ENCODE measurements at places on chromosomes 6 and 20.

DNA sequence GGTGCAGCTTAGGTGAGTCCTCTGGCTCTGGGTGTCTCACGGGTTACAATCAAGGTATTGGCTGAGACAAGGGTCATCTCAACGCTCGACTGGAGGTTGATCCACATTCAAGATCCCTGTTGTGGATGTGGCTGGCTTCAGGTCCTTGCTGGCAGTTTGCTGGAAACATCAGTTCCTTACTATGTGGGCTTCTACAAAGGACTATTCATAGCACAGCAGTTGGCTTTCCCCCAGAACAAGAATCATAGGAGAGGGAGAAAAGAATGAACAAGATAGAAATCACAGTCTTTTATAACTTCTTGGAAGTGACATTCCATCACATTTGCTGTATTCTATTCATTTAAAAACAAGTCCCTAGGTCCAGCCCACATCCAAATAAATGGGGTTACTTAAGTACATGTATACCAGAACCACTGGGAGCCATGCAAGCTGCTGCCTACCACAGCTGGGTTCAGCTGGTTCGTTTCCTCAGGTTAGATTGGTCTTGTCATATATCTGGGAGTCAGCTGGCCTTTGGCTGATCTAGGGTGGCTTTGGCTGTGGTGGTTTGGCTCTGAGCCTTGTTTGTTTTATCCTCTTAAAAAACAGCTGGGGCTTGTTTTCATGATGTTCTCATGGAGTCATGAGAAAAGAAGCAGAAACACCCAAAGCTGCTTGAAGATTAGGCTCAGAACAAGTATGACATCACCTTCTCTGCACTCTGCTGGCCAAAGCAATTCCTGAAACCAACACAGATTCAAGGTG, 433.2 kb upstream of the SPTLC3 start:
- DNase-seq: no peak

GRCh38 chr6:28747631-28748157, 176.1 kb downstream of the TRIM27 start:
- DNase-seq: no peak

- DNase-seq: no peak
Measured at GRCh38 chr20:10953437-10953836, 279.6 kb upstream of the JAG1 start.

DNA sequence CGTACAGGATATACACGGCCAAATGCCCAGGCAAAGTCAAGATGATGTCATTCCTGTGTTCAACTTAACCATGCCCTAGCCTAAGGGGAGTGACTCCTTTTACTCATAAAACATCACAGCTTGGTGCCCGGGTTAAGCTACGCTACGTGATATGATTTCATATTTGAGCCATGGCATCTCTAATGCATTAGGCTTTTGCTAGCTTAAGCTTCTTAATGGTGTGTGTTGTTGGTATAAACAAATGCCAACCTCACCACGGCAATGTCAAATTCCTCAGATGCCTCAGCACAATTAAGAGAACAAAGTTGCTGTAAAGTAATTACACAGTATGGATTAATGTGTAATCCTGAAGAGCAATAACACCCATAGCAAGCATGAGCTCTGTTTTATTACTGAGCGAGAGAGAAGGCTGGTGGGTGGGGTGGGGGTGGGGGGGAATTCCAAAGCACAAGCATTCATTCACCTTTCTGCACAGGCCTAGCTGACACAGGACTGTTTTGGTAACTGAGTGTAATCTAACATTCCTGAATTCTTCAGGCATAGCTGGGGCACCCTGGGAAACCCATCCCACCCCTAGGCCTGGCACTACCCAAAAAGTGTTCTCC, 44.7 kb upstream of the CNKSR3 start:
- DNase-seq: no peak

DNA sequence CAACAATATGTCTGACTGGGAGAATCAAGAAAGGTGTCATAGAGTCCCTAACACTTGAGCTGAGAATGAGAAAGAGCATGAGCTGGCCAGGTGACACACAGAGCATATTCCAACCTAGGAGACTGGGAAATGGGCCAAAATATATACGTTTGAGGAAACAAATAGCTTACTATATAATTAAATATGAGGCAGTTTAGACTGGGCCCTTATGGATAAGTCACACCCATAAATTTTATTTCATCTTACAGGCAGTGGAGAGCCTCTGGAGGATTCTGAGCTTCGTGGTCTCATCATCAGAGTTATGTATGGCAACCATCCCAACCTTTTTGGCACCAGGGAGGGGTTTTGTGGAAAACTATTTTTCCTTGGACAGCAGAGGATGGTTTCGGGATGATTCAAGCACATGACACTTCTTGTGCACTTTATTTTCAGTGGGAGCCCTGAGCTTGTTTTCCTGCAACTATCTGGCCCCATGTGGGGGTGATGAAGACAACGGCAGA, 12.9 kb upstream of the NQO2 start:
- DNase-seq: no peak

GRCh38 chr6:144292372-144292771, 7.2 kb downstream of the UTRN start:
- DNase-seq: no peak

GRCh38 chr6:28657769-28658465, 132.2 kb downstream of the GPX5 start:
- peak; percentile 64 for DNase-seq

DNA sequence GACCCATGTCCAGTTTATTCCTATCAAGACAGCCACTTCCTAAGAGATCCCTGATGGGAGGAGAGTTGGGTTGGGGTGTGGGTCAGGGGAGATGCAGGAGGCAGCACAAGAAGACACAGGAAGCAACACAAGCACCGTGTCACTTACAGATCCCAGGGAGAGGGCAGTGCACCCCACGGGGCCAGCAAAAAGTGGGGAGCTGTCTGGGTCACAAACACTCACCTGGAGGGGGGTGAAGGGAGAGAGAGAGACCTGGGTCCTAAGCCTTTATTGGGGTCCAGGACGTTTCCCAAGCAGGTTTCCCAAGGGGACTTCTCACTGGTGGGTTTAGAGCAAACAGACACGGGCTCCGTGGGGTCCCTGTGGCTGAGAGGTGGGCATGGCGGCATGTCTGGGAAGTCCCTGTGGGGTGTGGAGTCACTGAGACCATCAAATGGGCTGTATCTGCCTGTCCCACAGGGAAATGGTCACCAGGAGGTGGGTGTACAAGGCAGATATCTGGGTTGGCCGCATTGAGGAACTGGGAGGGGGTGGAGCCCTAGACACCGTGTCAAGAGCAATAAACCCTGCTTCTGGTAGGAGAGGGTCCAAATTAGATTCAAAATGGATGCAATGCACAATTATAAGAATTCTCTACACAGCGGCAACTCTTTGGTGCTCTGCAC, 1.6 kb upstream of the CD93 start:
- DNase-seq: no peak

DNA sequence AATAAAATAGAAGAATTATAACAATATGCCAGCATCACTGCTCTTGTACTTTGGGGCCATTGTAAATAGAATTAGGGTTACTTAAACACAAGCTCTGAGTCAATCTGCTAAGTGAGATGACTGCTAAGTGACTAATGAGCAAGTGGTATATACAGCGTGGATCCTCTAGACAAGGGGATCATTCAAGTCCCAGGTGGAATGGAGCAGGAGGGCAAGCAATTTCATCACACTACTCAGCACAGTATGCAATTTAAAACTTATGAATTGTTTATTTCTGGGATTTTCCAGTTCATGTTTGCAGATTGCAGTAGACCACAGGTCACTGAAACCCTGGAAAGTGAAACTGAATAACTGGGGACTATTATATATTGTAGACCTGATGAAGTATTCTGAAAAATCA, 235.3 kb downstream of the BTBD3 start:
- DNase-seq: no peak

DNA sequence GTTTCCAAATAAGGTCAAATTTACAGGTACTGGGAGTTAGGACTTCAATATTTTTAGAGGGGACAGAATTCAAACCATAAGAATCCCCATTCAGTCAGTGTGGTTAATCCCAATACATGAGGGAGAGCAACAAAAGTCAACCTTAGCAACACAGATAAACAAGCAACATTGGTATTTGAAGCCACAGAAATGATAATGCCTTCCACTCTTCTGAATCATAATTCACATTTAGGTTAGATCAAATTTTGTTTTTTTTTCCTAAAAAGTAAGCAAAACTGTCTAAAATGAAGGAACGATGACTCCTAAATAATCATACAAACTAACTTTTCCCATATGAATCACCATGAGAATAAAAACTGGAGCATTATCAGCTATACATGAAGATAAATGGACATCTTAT, 246.0 kb upstream of the TENT5A start:
- DNase-seq: no peak

- no peak for DNase-seq
Measured at GRCh38 chr20:43559147-43559987, 540 bp downstream of the SGK2 start.

GRCh38 chr6:321158-321438, 28.8 kb downstream of the DUSP22 start:
- DNase-seq: no peak

GRCh38 chr6:101845172-101845571, 451.7 kb downstream of the GRIK2 start:
- no peak for DNase-seq

DNA sequence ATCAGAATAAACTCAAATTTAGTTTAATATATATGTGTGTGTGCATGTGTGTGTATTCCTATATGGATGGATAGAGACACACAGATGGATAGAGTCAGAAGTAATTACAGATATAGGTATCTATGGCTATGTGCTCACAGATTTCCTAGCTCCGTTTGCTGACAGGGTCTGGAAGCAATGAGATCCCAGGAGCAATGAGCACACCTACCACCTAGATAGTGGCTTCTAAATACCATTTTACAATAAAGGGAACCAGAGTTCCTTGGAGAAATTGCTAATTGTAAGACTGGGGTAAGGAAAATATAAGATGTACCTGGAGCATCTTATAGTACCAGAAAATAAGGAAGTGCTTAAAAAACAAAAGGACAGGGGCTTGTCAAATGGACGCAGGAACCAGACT, 196.2 kb upstream of the PRDM1 start:
- no peak for DNase-seq

GRCh38 chr20:62486484-62486883, 10.7 kb upstream of the GATA5 start:
- DNase-seq: no peak

DNA sequence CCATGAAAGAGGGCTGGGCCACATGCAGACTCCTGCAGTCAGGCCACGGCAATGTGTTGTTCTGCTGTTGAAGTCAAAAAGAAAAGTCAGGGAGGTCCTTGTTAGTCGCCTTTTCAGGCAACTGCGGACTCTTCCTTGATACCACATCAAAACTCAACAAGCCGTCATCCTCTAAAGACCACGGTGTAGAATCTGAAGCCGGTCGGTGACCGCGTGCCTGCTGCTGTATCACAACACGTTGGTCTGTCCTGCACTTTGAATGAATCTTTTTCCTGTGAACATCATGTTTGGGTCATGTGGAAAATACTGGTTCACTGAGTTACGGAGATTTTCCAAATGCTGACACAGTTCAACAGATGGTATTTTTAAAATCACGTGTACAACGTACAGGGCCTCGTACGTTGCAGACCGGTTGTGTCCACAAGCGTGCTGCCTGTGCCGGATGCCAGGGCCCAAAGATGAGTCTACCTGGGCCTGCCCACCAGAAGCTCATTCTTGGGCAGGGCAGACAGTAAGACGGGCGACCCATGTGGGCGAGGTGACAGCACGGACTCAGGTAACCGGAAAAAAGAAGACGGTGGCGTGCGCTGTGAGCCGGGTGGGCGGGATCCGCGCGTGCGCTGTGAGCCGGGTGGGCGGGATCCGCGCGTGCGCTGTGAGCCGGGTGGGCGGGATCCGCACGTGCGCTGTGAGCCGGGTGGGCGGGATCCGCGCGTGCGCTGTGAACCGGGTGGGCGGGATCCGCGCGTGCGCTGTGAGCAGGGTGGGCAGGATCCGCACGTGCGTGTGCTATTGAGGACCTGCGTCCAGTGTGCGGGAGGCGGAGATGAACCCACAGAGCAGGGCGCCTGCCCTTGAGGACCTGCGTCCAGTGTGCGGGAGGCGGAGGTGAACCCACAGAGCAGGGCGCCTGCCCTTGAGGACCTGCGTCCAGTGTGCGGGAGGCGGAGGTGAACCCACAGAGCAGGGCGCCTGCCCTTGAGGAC, 114.5 kb downstream of the FAM120B start:
- no peak for DNase-seq

DNA sequence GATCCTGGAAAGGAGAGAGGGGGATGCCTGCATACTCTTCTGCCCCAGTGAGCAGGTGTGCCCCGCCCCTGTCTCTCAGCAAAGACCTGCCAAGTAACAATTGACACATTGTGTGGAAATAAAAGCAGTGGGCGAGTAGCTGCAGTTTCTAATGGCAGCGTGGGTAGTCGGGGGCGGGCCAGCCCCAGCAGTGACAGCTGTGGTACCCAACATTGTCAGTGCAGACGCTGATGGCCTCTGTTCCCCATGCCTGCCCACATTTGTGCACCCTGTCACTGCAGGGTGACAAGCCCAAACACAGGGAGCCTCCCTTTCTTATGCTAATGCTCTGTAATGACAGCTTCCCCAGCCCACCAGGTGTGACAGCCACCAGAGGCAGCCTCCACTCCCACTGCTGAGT, 491.7 kb downstream of the DHX35 start:
- DNase-seq: no peak

GRCh38 chr6:33329058-33329457, 11.5 kb upstream of the ZBTB22 start:
- DNase-seq: no peak

GRCh38 chr6:154433477-154434241, 76.8 kb downstream of the CNKSR3 start:
- DNase-seq: no peak

- no peak for DNase-seq
Measured at GRCh38 chr20:14556206-14556605, 218.8 kb upstream of the FLRT3 start.

- no peak for DNase-seq
Measured at GRCh38 chr6:129429956-129430355, 280.0 kb downstream of the ARHGAP18 start.

DNA sequence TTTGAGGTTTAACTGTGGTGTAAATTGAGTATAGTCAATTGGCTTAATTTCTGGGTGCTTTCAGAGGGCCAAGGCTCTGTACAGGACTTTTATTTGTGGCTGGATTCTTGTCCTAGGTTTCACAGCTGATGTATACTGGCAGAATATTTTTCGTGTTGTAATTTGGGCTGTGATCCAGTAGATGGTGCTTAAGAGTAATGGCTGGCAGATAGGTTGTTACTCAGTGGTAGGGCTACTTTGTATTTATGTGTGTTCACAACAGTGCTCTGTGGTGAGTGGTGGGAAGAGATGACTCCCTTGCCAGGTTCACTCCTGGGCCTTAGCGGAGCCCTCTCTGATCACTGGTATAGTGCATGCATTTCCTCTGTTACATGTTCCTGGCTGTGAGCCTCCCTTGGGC, 34.5 kb upstream of the FERMT1 start:
- DNase-seq: no peak

- no peak for DNase-seq
Measured at GRCh38 chr6:141580131-141580530, 552.6 kb upstream of the GJE1 start.
